ENCODE measurements at places on chromosomes 4 and X.
A peak's percentile ranks its signal among the peaks of the same experiment; 100 is the strongest.

DNA sequence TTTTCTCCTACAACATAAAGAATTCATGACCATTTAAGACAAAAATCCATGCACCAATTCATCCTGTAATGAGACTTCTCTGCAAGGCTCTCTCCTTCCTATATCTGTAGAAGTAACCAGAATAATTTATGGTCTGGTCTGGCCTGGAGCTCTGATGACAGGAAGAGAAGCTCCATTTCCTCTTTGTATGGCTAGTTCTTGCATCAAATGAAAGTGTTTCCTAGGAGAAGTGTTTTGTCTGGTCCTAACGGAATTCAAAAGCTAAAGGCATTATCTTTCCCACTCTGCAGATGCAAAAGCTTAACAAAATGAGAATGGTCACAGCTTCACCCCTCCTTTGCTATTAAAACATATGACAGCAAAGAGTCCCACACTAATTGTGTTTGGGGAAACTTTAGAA, 55.1 kb downstream of the SPATA18 start:
- no peak for DNase-seq

- peak; percentile 63 for DNase-seq
Observed at GRCh38 chrX:109472939-109473735, 8.7 kb downstream of the GUCY2F start.

DNA sequence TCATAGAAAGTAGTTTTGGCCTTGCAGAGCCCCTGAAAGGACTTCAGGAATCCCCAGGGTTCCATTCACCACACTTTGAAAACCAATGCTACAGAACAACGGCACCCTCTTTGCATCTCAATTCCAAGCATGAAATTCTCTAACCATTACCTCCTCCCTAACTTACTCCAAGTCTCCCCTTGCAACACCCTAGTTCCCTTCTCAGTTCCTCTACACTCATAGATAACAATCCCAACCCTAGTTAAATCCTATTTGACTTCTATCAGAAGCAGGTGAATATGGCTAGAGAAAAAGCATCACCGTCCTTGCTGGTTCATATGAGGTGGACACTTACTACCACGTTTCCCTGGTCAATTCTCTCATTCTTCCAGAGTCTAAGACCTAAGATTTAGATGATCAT, 2.4 kb downstream of the RCHY1 start:
- no peak for DNase-seq

DNA sequence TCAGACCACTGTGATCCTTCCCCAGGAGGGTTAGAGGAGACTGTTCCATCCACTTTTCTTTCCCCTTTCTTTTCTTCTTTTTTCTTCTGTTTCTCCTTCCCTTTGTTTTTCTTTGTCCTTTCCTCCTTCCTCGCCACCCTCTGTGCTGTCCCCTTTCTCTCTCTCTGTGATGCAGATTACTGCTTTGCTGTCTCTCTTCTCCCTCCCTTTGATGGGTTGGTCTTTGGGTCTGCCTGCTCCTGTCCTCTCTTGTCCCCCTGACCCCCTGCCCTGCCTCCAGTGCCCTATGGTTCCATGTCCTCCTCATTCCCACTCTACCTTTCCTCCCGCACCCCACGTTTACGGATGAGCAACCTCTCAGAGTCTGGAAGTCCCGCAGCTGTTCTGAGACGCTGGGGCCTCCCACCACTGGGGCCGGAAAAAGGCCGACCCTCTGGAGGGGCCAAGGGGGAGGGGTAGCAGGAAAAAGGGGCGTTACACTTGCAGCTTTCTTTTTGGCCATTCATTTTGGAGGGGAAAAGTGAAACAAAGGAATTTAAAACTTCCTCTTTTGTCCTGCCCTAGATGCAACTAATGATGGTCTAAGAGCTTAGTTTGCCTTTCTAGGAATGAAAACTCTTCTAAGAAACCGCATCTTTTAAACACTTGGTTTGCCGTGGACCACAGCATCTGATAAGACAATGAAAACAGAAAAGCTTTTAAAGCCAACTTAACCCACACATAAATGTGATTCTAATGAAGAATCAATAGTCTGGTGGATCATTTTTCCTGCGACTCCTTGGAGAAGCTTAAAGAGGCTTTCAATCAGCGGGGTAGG, 24.5 kb upstream of the TSR2 start:
- peak; percentile 11 for DNase-seq

DNA sequence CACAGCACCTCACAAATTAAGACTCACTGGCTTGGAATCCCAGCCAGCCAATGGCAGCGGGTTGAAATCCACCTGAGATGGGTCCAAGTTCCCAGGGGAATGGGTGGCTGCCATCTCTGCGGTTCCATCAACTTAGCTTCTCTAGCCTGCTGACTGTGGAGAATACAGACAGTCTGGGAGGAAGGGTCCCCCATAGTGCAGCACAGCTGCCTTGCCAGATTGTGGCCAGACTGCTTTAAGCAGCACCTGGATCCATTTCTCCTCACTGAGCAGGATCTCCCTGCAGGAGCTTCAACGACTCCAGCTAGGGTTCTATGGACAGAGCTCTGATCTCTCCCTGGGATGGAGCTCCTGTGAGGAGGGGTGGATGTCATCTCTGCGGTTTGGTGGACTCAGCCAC, 51.8 kb downstream of the DCK start:
- DNase-seq, result no peak

GRCh38 chr4:156195914-156196313, 242.2 kb upstream of the CTSO start:
- DNase-seq, result no peak

Measured in activated CD8-positive, alpha-beta T cell treated with anti-CD3 and anti-CD28 coated beads for 36 hours (primary cell).